T follicular helper cell (primary cell): ENCODE measurements at places on chromosomes 2 and 18.

DNA sequence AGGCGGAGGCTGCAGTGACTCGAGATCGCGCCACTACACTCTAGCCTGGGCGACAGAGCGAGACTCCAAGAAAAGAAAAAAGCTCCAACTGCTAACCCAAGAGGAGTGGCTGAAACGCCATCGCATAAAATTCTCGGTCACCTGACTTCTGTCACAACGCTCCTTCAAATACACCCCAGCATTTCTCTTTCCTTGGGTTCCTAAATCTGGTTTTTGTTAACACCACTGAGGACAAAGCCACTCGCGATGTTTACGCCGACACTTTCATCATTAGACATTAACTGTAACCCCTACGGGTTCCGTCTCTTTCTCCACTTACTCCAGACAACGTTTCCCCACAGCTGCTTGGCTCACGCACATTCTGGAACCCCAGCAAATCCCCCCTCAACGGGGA, 679 bp downstream of the CLK1 start:
- DNase-seq, result no peak

- DNase-seq, result no peak
Measured at GRCh38 chr2:57698392-57698791, 348.2 kb upstream of the VRK2 start.

DNA sequence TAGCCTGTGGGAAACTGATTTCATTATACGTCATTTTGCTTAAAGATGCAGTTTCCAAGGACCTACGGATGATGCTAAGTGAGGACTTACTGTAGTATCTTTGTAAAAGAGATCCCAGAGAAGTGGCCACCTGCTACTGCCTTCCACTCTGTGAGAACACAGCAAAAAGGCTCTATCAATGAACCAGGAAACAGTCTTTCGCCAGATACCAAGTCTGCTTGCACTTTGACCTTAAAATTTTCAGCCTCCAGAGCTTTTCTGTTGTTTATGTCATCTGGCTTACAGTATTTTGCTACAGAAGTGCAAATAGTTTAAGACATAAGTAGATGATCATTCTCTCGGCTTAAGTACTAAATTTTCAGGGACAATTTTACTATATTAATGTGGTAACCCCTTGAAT, 847.9 kb upstream of the CHAC2 start:
- no peak for DNase-seq

GRCh38 chr2:195562570-195563566, 94.2 kb upstream of the SLC39A10 start:
- DNase-seq, result no peak

- DNase-seq, result no peak
Measured at GRCh38 chr18:51053814-51054213, 23.8 kb downstream of the SMAD4 start.

- DNase-seq, result no peak
Measured at GRCh38 chr2:223589901-223590300, 12.3 kb downstream of the SCG2 start.

- no peak for DNase-seq
Measured at GRCh38 chr2:200477667-200478131, 32.2 kb downstream of the KCTD18 start.

DNA sequence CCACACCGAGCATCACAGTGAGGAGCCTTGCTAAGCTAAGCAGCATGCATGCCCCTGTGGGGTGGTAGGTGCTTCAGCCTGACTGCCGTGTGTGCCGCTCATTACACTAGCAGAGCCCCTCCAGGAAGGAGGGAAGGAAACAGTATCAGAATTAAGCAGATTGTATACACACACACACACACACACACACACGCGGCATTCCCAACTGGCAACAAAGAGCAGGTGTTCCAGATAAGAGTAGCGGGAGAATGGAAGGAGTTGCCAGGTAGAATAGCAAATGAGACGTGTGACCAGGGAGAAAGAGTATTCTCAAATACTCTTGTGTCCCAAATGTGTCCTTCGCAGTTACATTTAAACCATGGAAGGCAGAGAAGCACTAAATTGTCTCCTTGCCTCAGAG, 47.6 kb upstream of the TTC39C start:
- DNase-seq, result no peak

GRCh38 chr2:190537765-190538164, 3.2 kb upstream of the NEMP2 start:
- no peak for DNase-seq

DNA sequence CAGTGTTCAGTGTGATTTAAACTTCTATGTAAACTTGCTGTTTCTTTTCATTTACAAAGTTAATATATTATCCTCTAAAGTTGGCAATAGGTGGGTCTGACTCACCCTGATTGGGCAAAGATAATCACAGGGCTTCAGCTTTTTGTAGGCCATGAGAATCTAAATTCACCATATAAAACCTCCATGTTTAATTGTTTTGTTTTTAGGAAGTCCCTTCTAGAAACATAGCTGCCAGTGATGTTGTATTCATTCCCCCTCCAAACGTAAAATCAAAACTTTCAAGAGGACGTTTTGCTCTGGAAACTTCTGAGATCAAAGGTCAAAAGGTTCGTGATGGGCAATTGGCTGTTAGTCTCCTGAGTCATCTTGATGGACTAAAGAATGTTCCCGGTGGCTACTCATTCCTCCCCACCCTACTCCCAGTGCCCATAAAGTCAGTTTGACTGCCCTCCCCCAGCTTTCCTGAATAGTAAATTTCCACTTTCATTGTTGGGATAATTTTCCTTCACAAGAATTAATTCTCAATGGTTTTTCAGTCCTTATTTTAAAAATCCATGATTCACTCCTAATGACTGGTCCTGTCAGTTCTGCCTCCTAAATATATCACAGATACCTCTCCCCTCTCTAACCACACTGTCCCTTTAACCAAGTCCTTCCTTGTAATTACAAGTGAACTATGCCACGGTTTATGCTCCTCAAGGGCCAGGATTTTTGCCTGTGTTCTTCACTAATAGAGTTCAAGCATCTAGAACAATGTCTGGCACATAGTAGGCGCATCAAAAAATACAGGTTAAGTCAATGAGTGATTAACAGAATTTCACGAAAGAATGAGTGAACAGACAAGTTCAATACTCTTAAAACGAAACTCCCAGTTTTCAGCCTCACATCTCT, 164.4 kb upstream of the VRK2 start:
- no peak for DNase-seq

GRCh38 chr2:142130111-142131009, 456 bp downstream of the LRP1B start:
- DNase-seq, result no peak

DNA sequence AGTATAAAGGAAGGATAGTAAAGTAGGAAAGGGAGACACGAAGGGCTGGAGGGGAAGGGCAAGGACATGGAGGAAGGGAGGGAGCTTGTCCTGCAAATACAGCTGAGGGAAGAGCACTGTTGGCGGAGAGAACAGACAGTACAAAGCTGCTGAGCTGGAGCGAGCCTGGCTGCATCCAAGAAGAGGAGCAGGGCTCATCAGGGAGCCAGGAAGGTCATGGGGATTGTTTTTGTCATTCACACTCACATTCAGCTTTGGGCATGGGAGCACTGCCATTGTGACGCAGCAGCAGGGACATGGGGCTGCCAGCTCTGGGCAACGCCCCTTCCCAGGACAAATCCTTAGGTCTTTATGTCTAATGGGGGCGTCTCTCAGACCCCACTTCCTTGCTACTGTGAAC, 125.1 kb downstream of the COPS8 start:
- DNase-seq, result no peak

DNA sequence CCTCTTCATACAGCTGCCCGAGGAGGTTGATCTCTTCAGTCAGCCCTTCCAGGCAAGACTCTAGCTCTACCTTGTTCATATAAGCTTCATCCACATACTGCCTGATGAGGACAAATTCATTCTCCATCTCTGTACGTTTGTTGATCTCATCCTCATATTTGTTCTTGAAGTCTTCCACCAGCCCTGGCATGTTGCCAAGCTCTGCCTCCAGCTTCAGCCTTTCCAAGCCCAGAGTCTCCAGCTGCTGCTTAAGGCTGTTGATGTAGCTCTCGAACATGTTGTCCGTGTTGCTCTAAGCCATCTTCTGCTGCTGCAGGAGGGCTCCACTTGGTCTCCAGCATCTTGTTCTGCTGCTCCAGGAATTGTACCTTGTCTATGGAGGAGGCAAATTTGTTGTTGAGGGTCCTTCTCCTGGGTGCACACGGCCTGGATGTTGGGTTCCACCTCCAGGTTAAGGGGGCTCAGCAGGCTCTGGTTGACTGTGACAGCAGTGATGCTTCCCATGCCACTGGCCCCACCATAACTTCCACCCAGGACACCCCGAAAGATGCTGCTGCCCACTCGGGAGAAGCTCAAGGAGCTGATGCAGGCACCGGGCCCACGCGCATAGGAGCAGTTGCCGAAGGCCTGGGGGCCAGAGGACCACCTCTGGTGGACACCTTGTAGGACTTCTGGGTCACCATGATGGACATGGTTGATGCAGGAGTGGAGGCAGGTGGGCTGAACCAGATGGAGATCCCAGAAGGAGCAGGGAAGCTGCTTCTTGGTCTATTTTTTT, 30.3 kb downstream of the ICA1L start:
- DNase-seq, result no peak

- no peak for DNase-seq
Measured at GRCh38 chr2:176789751-176790150, 422.8 kb upstream of the HNRNPA3 start.

GRCh38 chr2:15421753-15422152, 139.4 kb downstream of the NBAS start:
- no peak for DNase-seq

DNA sequence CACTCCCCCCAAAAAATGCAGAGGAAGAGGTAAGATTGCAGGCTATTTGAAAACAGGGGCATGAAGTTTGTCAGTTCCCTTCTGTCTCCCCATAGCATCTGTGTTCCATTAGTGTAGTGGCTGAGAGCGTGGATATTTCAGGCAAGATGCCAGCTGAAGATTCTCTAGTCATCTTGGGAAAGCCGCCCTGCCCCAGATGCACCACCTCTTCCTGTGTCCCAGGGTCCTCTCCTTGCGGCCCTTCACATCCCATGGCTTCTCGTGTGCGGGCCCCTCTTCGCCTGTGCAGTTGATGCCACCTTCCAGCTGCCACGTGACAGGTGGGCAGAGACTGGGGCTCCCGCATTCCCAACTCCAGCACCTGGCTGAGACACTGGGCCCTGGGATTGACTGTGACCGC, 16.1 kb downstream of the TMEM127 start:
- no peak for DNase-seq

DNA sequence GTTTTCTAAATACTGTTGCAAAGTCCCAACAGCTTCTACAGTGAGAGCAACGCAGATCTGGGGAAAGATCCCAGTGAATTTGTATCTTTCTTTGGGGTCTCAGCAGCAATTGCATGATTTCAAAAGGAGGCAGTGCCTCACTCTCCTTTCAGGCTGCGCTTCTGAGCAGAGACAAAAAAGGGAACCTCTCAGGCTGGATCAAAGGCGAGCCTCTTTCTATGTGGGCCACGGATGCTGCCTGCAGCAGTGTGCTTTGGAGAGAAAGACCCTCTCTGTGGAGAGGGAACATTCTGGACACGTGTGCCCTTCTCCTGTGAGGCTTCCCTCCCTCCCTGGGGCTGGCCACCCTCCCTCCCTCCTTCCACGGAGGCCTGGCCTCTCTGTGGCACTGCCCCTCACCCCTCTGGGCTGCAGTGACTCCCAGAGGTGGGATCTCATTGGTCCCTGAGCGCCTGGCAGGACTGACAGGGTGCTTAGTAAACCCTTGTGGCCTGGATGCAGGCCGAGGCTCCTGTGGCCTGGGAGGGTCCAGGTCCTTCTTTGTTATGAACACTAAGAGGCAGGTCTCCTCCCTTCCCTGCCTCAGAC, 21.6 kb upstream of the PDIA6 start:
- DNase-seq, result no peak

DNA sequence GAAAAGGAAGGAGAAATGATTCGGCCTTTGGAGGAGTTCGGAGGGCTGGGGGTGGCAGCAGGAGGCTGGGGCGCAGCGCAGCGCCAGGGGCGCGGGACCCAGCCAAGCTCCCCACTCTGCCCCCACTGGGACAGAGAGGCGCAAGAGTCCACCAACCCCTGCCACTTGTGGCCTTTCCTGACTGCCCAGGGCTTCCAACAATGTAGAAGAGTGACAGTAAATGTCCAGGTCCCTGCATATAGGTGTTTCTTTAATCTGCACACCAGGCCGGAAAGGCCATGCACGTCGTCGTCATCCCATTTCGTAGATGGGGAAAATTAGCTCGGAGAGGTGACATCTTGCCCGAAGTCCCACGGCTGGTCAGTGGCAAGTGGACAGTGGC, 96.6 kb downstream of the INHBB start:
- no peak for DNase-seq

DNA sequence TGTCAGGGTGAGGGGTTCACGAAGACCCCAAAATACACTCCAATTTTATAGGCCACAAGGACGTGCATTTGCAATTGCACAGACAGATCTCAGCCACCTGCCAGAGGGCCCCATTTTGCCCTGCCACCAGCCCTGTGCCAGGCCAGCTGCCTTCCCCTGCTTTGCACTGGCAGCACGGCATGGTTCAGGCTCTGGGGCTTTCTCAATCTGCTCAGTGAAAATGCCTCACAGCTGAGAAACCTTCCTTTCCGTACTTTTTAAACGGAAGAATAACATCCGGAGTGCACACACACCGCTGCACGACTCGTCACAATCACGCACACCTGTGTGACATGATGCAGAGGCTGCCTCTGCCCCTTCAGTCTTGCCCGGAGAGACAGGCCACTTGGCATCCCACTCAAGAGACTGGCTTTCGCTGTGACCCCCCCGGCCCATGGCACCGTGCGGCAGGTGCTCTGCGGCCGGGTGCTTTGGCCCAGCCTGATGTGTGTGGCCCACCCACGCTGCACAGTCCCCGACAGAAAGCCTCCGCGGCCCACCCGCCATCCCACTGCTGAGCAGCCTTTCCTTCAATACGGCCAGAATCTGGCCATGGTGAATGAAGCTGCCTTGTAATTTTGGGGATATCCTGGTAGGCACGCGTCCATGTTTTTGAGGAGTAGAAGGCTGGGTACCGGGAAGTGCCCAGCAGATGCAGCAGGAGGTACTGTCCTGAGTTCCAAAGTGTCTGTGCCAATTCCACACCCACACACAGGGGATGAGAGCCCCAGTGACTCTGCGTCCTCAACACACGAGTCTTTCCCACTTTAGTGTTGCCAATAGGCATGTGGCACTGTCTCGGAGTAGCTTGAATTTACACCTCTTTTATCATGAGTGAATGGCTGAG, 88.8 kb downstream of the USP40 start:
- DNase-seq, result no peak

GRCh38 chr18:44125446-44125845, 555.2 kb upstream of the SETBP1 start:
- no peak for DNase-seq

DNA sequence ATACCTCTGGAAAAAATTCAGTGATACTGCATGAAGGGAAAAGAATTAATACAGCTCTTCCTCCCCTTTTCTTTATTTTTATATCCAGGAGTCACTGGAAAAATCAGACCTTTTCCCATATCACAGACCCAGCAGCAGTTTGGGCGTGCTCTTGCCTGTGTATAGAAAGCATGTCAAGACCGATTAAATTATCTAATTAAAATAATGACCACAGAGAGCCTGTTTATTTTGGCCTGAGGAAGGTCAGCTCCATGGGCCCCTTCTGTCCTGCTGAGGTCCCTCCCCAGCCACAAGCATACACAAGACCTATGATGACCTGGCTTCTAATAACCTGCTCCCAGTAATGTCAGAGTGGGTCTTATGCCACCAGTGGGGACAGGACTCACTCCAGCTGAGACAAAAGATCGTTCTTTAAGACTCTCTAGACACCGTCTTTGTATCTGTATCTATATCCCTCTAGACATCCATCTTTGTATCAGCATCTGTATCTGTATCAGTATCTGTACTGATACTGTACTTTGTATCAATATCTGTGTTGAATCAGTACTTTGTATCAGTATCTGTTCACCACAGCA, 147.8 kb downstream of the VAPA start:
- DNase-seq, result no peak
